ENCODE measurements at places on chromosomes 12 and 14. TPM values are rescaled to one million over a fixed set of nuclear protein-coding genes. Genes with fewer than 3 reads are reported as not detected.

DNA sequence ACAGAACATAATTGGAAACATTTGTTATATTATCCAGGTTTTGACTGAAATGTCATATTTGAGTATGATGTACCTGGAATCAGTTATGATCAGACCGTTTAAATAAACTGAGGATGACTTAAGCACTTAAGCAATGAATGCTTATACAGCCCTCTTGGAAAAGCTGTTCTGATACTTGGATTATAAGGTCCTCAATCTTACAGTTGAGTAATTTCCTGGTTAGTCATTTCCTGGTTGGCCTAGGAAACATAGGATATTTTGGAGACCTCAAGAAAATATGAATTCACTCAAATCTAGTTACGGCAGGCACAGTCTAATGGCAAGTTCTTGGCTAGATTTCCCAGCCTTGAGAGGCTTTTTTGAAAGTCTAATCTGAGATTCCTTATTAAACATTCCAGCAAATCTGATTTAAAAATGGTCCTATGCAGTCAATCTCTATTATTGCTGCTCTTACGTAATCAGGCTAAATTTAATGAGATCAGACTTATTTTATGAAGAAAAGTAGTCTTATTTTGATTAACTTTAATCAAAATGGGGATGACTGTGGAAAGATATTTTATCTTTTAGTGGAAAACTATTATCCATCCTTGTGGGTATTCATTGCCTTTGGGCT, 447.2 kb downstream of the SNAPC1 start:
- no peaks in the 10 kb centered on the region for H3K27me3 ChIP-seq
- H3K36me3 ChIP-seq = no peaks in the 10 kb centered on the region
- no peaks in the 10 kb centered on the region for H3K4me1 ChIP-seq
- no peak for DNase-seq

- no peaks in the 10 kb centered on the region for H3K4me1 ChIP-seq
- H3K27ac ChIP-seq = no peak overlapping the region
- no peaks in the 10 kb centered on the region for H3K27me3 ChIP-seq
- H3K4me3 ChIP-seq = no peak overlapping the region
- H3K36me3 ChIP-seq = no peaks in the 10 kb centered on the region
Observed at GRCh38 chr12:62221107-62221506, 39.1 kb upstream of the USP15 start.

DNA sequence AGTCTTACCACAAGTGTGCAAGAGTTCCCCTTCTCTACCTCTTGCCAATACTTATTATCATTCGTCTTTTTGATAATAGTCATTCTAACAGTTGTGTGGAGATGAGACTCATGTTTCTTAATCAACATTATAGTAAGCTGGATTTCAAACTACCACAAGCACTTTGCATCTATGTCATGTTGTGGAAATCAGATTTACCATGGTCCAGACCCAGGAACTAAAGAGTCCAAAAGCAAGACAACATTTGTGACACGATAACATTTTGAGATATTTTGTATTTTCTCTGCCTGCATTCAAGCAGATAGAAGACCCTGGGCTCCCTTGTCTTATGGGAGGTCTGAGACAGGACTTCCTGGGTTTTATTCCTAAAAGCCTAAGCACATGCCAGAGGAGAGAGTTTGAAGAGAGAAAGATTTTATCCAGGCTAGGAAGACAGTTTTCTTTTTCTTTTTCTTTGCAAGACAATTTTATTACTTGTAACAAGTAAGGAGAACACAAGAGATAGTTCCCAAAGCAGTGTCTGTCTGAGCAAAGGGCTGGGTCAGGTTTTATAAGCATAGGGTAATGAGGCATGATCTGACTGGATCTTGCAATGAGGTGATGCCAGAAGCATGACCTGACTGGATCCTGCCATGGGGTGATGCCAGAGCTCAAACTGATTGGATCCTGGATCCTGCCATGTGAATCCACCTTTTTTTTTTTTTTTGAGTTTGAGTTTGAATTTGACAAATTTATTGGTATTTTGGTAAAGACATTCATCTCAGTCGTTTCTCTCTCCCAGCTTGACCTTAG, 180.5 kb upstream of the HMGA2 start:
- H3K4me3 ChIP-seq = no peak overlapping the region
- peaks cover 72% of the 10 kb centered on the region for H3K4me1 ChIP-seq
- no peaks in the 10 kb centered on the region for H3K27me3 ChIP-seq
- no peak for DNase-seq
- H3K27ac ChIP-seq = peak overlapping the region; percentile 73

DNA sequence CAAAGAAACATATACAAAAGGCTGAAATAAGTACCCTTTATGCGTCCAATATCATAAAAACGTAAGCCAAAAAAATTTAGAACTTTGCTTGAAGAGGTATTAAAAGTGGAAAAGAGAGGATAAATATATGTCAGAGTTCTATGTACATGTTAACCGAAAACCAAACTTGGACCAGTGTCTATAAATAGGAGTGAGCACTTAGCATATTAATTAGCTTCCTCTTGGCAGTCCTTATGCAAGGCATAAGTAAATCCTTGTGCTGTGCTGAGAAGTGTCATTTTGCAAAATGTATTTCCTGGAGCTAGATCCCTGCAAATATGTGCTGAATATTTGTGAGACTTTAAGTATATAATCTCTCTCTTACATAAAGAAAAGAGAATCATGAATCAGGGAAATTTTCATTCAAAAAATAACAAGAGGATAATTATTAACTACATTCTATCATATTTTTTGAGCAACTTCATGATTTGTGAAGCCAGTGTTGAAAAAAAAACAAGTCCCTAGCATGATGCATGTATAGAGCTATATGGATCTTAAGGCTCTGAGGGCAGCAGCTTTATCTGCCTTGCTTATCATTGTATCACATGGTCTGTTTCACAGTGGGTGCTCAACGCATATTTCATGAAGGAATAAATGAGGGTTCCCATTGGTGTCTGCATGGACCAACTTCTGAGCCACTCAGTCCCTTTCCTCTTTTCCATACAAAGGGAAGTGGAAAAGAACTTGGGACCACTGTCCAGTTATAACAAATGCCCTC, 326.1 kb downstream of the PDZRN4 start:
- no peak overlapping the region for H3K27ac ChIP-seq
- no peaks in the 10 kb centered on the region for H3K27me3 ChIP-seq
- DNase-seq = no peak
- no peaks in the 10 kb centered on the region for H3K36me3 ChIP-seq
- H3K4me1 ChIP-seq = no peaks in the 10 kb centered on the region

DNA sequence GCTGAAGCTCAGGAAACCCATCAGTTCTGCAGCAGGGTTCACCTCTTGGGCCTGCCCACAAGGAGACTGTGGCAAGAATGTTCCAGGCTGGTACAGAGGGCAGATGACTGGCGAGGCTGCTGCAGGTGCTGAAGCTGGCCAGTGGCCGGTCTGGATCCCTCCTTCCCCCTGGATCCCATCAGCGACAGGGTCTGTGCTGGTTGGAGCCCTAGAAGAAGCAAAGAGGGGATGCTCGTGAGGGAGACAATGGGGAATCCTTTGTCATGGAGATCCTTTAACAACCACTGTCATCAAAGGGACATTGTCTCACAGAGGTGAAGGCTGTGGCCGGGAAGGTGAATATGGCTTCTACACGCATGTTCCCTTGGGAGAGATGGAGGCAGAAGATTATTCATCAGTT, 211.4 kb upstream of the TMEM132C start:
- no peaks in the 10 kb centered on the region for H3K4me1 ChIP-seq
- H3K27ac ChIP-seq = no peak overlapping the region
- DNase-seq = no peak

The DDIT3 gene
- total RNA-seq = 84.7 TPM

The RNASE7 gene
- total RNA-seq = not detected

DNA sequence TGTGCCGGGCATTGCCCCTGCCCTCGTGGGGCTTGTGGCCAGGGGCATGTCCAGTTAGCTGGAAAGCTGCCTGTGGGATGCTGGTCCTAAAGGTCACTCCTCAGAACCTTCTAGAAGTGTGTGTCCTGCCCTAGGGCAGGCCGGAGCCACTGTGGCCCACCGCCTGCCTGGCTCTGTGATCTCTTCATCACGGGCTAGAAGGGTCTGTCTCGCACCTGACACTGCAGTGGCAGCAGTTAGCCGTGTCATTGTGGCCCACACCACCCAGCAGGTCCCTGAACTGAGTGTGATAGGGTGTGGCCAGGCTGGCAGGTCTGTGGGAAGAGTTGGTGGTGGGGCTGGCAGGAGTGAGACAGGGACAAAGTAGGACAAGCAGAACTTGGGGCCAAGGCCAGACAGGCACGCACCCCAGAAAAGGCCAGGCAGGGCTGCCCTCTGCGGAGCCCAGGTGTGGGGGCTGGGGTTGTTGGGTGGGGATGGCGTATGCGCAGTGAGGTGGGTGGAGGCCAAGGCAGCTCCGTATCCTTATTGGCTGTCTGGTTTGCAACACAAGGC, 41.2 kb downstream of the ADGRD1 start:
- no peak for DNase-seq
- no peak overlapping the region for H3K4me3 ChIP-seq
- H3K36me3 ChIP-seq = no peaks in the 10 kb centered on the region
- no peak overlapping the region for H3K27ac ChIP-seq
- peaks cover 9% of the 10 kb centered on the region for H3K27me3 ChIP-seq

GRCh38 chr12:9068086-9068485, 47.6 kb downstream of the A2M start:
- no peak for DNase-seq
- H3K27ac ChIP-seq = no peak overlapping the region
- no peaks in the 10 kb centered on the region for H3K27me3 ChIP-seq
- peaks cover 18% of the 10 kb centered on the region for H3K4me1 ChIP-seq
- H3K4me3 ChIP-seq = no peak overlapping the region

The GLIPR1L2 gene
- total RNA-seq = 0.44 TPM

The IL31 gene
- not detected for total RNA-seq

DNA sequence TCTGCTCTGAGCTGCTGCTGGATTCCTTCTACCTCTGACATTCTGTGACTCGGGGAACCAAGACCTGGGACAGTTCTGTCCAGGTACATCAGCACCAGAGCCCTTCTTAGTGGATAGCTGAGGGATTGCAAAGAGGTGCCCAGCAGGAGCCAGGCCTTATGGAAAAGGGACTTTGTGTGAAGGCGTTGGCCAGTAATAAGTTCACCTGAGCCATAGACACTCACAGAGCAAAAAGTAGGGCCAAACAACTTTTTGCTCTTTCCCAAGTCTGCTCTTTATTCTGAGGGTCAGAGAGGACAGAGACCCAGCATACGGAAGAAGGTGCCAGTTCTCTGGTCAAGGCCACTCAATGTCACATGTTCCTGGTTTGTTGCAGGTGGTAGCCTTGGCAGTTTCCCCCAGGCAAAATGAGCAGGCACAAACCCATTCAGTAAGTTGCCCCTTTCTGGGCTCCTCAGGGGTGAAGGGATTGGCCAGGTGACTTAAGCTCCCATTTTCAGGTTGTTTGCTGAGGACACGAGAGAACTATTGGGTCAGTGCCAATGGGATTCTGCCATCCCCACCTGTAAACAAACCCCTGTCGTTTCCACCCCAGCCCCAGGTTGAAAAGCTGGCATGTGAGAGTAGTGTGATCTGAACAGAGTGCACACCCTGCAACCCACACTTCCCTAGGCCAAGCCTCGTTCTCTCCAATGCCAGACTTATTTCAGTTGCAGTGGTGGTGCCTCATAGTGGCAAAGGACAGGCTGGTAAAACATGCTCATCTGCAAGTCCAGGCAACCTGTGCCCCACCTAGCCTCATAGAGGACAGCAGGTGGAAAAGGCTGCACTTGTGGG, 150.3 kb downstream of the SMOC1 start:
- DNase-seq = no peak
- no peak overlapping the region for H3K27ac ChIP-seq
- peaks cover 8% of the 10 kb centered on the region for H3K4me1 ChIP-seq
- no peaks in the 10 kb centered on the region for H3K36me3 ChIP-seq

The SLCO1B1 gene
- 0.32 TPM for total RNA-seq

The CLECL1 gene
- not detected for total RNA-seq

The FOXM1 gene
- total RNA-seq = 85.1 TPM

The OTOGL gene
- not detected for total RNA-seq

The CIROP gene
- not detected for total RNA-seq

DNA sequence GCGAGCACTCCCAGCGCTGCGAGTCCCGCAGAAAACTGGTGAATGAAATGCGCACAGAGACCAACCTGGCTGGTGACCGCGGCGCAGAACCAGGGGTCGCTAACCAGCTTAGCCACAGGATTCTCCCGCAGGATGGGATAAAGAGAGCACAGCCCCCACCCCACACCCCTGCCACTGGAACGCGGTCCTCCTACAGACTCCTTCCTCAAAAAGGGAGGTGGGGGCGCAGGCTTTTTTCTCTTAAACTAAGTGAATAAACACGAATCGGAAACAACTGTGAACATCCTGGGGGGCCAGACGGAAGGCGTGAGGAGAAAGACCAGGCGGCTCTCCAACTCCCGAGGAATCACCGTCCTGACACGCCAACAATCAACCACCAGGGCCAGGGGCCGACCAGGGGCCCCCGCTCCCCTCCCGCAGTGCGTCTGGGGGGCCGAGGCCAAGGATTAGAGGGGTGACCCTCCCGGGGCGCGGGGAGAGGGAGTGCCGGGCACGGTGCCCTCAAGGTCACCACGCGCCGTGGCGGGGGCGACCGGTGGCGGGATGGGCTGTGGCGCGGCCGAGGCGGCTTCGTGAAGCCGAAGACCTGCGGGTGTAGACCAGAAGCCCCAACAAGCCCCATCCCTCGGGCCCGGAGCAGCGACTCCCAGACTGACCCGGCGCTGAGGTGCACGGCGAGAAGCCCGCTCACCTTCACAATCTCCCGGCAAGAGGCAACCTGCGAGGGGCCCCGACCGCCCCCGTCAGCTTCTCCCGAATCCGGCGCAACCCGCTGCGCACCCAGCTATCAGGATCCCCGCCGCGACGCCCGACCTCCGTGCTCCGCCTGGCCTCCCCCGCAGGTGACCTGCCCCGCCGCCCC, 704 bp downstream of the ATP2B1 start:
- H3K4me1 ChIP-seq = peaks cover 3% of the 10 kb centered on the region
- H3K4me3 ChIP-seq = peak overlapping the region; percentile 76
- peak overlapping the region; percentile 96 for H3K27ac ChIP-seq
- H3K36me3 ChIP-seq = no peaks in the 10 kb centered on the region

GRCh38 chr12:51749206-51749985, 99.1 kb downstream of the FIGNL2 start:
- H3K4me3 ChIP-seq = no peak overlapping the region
- no peaks in the 10 kb centered on the region for H3K27me3 ChIP-seq
- H3K36me3 ChIP-seq = no peaks in the 10 kb centered on the region
- no peaks in the 10 kb centered on the region for H3K4me1 ChIP-seq
- no peak overlapping the region for H3K27ac ChIP-seq

GRCh38 chr14:75120541-75121291, 6.1 kb downstream of the NEK9 start:
- H3K4me3 ChIP-seq = no peak overlapping the region
- peaks cover 26% of the 10 kb centered on the region for H3K36me3 ChIP-seq
- no peak for DNase-seq
- H3K4me1 ChIP-seq = peaks cover 21% of the 10 kb centered on the region
- H3K27ac ChIP-seq = no peak overlapping the region

The PDE3A gene
- 0.12 TPM for total RNA-seq

DNA sequence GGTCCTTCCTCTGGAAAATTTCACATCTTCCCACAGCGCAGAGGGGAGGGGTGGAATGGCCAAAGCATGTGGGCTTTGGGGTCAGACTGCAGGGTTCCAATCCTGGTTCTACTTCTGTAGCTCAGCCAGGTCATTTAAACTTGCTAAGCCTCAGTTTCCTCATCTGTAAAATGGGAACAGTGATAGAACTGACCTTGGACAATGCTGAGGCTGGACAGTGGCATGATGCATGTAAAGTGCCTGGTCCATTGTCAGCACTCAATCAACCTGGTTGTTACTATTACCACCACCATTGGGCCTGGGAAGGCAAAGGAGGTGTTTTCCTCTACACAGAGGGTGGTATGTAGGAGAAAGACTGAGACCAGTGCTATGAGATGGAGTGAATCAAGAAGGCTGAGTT, 162.8 kb downstream of the VRK1 start:
- no peak overlapping the region for H3K27ac ChIP-seq
- no peak for DNase-seq
- no peaks in the 10 kb centered on the region for H3K27me3 ChIP-seq
- no peaks in the 10 kb centered on the region for H3K36me3 ChIP-seq
- H3K4me1 ChIP-seq = no peaks in the 10 kb centered on the region

The NEUROD4 gene
- total RNA-seq = not detected

The AGAP2 gene
- total RNA-seq = 15.8 TPM
